NB4 (cell line): ENCODE measurements at places on chromosomes 11 and 22.

DNA sequence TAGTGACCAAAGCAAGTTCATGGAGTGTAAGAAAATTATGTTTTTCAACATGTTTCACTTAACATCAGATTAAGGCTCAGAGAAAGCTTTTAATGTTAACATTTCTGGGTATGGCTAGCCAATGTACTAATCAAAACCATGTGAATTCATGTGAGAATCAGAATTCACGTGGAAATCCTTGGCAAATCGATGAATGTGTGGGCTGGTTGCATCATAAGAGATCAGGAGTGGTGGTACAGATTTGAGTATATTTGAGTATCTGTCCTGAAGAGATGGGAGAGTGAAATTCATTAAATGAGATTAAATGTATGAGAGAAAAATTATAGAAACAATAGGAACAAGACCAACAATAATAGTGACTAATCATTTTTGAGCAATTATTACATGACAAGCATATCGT, 638.6 kb upstream of the ANO5 start:
- no peak for DNase-seq

GRCh38 chr22:32571761-32572160, 97.2 kb downstream of the FBXO7 start:
- DNase-seq: no peak

DNA sequence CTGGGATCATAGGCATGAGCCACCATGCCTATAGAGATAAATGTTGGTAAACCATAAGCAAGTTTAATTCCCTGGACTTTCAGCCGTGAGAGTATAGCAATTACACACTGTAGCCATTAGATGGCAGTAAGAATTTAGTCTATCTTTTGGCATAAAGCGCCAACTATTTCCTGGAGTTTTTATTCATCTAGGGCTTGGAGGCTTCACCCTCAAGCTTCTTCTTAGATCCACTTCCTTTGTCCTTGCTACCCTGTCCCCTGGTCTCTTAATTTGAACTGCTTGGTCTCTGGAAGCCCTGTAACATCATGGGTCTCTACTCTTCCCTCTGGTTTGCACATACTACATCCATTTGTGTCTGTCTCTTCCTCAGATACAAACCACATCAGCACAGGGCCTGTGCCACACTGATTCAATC, 38.2 kb downstream of the OR10A6 start:
- peak; percentile 59 for DNase-seq

DNA sequence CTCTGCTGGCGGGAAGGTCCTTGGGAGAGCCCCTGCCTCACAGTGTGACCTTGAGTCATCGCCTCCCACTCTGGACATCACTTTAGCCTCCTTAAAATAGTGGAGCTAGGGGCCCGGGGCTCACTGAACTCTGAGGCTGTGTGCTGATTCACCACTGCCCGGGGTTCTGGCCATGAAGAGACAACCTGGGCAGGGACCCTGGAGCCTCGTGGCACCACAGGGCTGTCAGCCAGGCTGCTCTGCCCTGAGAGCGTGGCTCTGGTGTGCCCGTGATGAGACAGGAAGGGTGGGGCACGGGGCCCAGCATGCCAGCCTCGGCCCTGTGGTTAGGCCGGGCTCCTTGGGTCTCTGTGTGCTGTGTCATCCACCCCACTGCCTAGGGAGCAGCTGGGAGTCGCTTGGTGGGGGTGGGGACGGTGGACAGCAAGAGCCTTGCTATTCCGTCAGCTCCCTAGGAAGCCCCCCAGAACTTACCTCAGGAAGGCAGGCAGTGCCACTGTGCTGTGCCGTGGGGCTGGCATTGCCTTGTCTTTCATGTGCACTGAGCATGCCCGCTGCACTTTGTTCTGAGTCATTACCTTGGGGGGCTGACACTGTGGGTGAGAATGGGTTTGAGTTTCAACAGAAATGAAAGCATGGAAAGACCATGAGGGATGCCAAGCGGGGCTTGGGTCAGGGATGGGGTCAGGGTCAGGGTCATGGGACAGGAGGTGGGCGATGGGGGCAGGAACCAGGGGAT, 31.7 kb downstream of the TPCN2 start:
- DNase-seq: peak; percentile 41

GRCh38 chr11:34192481-34193401, 87.3 kb downstream of the NAT10 start:
- no peak for DNase-seq

GRCh38 chr11:90330632-90331031, 107.8 kb upstream of the CHORDC1 start:
- DNase-seq: no peak

DNA sequence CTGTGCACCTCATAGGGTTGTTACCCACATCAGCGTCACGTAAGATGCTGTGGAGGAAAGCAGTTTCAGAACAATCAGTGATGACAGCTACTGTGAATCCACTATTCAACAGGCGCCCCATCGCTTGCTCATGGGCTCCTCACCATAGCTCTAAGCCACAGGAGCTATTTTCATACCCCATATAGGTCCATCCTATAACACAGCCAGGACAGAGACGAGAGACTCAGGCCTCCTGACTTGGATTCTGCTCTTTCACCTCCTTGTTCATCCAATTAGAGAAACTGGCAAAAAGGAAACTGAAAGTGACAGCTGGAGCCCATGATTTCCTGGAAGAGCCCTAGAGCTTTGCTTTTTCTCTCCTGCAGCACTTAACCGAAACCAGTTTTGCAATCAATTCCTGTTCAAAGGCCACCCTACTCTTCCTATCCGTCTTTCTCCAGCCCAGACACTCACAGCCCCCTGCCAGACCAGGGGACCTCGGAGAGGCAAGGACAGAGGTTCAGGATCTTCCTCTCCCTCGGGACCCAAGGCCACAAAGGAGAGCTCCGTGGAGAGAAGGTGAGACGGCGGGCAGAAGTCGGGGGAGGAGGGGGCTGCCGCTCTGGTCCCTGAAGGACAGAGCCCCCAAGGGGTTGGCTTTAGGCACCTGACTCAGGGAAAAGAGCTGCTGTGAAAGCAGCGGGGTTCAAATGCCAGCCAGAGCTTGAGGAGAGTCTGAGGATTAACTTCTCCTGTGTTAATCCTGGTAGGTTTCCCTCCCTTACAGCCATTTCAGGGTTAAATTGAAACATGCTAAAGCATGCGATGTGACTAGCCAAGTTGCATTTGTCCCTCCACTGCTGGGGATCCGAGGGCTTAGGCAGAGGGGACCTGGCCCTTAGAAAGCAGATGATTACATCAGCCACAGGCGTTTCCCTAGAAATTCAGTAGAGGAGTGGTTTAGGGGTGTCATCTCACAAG, at the start of gene APOL6:
Gene APOL6 (plus strand): TSS at position 381 of the 960 bp plus-strand sequence. CDS start 7,980 bp downstream, outside the sequence.
- peak; percentile 77 for DNase-seq

DNA sequence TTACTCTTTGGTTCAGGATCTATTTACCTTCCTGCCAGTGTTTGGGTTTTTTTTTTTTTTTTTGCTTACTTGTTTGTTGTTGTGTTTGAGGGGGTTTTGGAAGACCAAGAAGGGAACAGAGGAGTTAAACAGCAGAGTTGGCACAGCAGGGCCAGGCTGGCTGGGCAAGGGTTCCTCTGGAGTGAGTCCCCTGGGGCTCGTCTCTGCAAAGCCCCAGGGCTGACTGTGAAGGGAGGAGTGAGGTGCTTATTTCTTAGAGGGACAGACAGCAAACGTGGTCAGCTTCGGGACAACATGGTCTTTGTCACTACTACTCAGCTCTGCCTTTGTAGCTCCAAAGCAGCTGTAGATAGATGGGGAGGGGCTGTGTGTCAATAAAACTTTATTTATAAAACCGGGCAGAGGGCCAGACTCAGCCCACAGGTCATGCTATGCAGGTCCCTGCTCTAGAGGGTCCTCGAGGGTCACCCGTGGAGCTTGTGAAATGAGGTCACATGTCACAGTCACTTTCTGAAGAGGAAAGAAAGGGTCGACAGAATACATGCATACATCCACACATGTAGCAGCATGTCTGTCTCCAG, 1404.7 kb downstream of the BRD1 start:
- no peak for DNase-seq

- DNase-seq: no peak
These were observed 31.8 kb downstream of the SCN4B start for GRCh38 chr11:118120793-118121192.

GRCh38 chr22:19848298-19849224, 6.1 kb downstream of the GNB1L start:
- DNase-seq: no peak

- DNase-seq: no peak
These were observed 61.8 kb downstream of the SNX19 start for GRCh38 chr11:130854483-130854882.

GRCh38 chr11:26993965-26994457, at the start of gene FIBIN:
Gene FIBIN (plus strand): TSS chr11:26994112. CDS start chr11:26994527, 415 bp downstream.
- no peak for DNase-seq

DNA sequence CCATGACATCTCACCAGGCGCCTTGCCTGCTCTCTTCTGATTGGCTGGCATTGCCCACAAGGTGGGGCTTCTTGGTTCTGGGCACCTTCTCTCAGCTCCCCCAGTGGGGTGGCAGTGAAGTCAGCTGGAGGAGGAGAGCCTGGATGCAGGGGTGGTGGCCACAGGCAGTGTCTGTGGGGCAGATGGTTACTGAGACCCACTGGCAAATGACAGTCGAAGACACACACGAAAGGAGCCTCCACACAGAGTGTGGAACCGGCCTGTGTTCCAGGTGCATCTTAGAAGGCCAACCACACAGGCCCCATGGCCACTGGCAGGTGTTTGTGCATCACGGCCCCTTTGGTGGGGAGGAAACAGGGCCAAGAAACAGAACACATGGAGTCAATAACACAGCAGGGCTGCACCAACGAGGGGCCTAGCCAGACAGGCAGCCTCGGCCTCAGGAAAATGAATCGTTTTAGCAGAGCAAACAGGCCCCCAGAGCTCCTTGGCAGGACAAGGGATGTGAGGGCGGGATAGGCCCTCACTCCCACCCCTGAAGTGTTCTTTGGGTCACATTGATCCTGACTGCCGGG, 683.4 kb downstream of the TBC1D22A start:
- no peak for DNase-seq

GRCh38 chr22:38239101-38239761, 33.6 kb downstream of the TMEM184B start:
- no peak for DNase-seq
